Caco-2 (cell line): ENCODE measurements at places on chromosomes 7 and 10. TPM values are rescaled to one million over a fixed set of nuclear protein-coding genes. Genes with fewer than 3 reads are reported as not detected.
A peak's percentile ranks its signal among the peaks of the same experiment; 100 is the strongest.

DNA sequence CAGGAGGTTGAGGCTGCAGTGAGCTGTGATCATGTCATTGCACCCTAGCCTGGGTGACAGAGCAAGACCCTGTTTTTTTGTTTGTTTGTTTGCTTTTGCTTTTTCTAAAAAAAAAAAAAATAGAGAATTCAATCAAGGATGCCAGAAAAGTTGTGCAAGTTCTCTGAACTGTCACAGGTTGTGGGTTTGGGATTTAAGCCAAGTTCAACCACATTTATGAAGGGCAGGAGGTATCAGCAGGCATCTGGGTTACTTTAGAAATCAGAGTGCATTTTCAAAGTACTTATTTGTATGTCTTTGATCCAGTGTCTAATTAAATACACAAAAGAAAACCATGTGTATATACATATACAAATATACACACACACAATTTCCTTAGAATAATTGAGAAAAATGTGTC is 151.2 kb upstream of the MINDY3 start:
- no peak overlapping the region for H3K4me3 ChIP-seq
- H3K4me1 ChIP-seq = no peaks in the 10 kb centered on the region
- H3K27ac ChIP-seq = no peak overlapping the region
- H3K36me3 ChIP-seq = no peaks in the 10 kb centered on the region

DNA sequence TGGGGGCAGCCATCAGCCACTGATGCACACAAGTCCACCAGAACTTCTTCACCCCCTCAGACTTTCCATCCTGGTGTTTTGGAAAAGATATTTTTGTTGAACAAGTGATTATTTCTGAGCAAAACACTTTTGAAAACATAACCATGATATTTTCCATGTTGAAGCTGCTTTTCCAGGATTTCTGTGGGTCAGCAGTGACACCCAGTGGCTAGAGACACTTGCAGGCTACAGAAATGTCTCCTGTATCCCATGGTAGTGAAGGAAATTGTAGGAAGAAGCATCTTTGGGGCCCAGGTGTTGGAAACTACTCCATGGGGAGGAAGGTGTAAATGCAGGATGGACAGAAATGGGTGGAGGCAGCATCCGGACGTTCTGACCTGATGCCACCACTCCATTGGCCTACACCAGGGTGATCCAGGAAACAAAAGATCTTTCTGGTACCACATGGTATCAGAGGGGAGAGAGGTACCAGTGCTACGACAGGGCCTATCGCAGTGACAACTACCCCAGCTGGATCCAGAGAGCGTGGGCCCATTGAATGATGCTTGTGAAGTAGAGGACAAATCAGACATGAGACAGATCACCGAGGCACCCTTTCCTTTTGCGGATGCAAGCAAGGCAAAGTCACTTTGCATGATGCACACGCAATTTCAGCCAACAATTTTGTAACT is 111.7 kb upstream of the COBL start:
- no peaks in the 10 kb centered on the region for H3K4me1 ChIP-seq
- no peaks in the 10 kb centered on the region for H3K36me3 ChIP-seq
- no peak overlapping the region for H3K27ac ChIP-seq
- no peak overlapping the region for H3K4me3 ChIP-seq
- no peaks in the 10 kb centered on the region; the same call in 1 of the 2 replicates for H3K27me3 ChIP-seq

DNA sequence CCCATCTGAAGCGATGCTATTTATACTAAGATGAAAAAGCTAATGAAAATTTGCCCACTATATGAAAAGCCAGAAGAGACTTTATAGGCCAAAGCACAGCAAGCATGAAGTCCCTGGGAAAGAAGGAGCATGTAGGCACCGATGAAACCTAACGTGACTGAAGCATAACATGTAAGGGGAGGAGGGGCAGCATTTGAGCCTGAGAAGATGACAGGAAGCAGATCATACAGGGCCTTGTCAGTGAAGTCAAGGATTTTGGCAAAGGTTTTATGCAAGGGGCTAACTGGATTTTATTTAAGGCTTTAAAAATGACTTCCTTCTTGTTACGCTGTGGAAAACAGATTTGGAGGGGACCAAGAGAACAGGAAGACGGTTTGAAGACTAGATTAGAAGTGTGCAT is 744.0 kb downstream of the PHTF2 start:
- no peak for DNase-seq

DNA sequence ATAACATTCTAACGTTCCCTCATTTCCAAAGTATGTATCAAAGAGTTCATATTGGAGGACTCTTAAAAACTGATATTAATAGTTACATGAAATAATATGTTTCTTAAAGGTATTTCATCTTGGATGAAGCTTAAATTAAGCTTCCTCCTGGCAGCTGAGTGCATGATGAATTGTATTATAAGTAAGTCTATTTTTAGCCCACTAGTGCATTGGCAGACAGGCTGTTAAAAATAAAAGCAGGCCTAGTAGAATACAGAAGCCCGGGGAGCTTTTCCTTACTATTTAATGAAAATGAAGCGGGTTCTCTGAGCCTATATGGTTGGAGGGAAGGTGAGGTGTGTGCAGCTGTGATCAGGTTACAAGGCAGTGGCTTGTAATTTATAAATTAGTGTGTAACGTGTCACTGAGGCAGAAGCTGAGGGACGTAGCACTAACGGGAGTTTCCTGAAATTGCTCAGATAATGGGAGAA is 130.7 kb upstream of the KMT2E start:
- H3K27ac ChIP-seq = no peak overlapping the region
- no peak overlapping the region for H3K4me3 ChIP-seq
- H3K36me3 ChIP-seq = no peaks in the 10 kb centered on the region

- no peak overlapping the region for H3K4me3 ChIP-seq
- no peaks in the 10 kb centered on the region for H3K4me1 ChIP-seq
- H3K36me3 ChIP-seq = no peaks in the 10 kb centered on the region
- H3K27me3 ChIP-seq = no peaks in the 10 kb centered on the region
Measured at GRCh38 chr7:120792091-120792860, 65.7 kb downstream of the TSPAN12 start.

GRCh38 chr10:83522881-83523386 is 616.4 kb upstream of the GHITM start:
- no peak overlapping the region for H3K4me3 ChIP-seq
- no peaks in the 10 kb centered on the region for H3K36me3 ChIP-seq
- DNase-seq = no peak
- H3K4me1 ChIP-seq = no peaks in the 10 kb centered on the region

- peaks cover 61% of the 10 kb centered on the region for H3K4me1 ChIP-seq
- H3K27me3 ChIP-seq = no peaks in the 10 kb centered on the region
- H3K27ac ChIP-seq = peak overlapping the region; percentile 86
- no peak overlapping the region for H3K4me3 ChIP-seq
- no peaks in the 10 kb centered on the region for H3K36me3 ChIP-seq
Measured at GRCh38 chr10:52353960-52354394, 39.9 kb downstream of the DKK1 start.

DNA sequence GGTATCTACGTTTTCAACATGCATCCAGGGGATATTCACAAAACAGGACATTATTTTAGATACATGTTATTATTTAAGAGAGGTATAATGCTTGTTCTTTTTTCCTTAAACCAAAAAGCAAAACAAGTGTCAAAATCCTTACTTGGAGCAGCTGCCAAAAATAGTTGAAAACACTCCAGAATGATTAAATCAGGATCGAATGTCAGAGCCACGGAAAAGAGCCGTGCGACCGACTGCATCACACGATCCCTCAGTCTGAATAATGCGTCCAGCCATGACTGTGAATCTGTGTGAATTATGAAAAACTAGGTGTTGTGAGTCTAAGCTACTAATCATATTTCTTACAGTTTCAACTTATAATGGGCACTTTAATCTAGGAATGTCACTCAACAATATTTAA is 126.0 kb downstream of the PARD3 start:
- H3K36me3 ChIP-seq = no peaks in the 10 kb centered on the region
- no peaks in the 10 kb centered on the region for H3K4me1 ChIP-seq
- DNase-seq = no peak
- H3K27ac ChIP-seq = no peak overlapping the region
- no peaks in the 10 kb centered on the region for H3K27me3 ChIP-seq

GRCh38 chr10:104077247-104077646 is 8.4 kb downstream of the COL17A1 start:
- no peak overlapping the region for H3K27ac ChIP-seq
- no peak for DNase-seq
- no peaks in the 10 kb centered on the region for H3K36me3 ChIP-seq
- H3K27me3 ChIP-seq = no peaks in the 10 kb centered on the region
- H3K4me3 ChIP-seq = no peak overlapping the region

DNA sequence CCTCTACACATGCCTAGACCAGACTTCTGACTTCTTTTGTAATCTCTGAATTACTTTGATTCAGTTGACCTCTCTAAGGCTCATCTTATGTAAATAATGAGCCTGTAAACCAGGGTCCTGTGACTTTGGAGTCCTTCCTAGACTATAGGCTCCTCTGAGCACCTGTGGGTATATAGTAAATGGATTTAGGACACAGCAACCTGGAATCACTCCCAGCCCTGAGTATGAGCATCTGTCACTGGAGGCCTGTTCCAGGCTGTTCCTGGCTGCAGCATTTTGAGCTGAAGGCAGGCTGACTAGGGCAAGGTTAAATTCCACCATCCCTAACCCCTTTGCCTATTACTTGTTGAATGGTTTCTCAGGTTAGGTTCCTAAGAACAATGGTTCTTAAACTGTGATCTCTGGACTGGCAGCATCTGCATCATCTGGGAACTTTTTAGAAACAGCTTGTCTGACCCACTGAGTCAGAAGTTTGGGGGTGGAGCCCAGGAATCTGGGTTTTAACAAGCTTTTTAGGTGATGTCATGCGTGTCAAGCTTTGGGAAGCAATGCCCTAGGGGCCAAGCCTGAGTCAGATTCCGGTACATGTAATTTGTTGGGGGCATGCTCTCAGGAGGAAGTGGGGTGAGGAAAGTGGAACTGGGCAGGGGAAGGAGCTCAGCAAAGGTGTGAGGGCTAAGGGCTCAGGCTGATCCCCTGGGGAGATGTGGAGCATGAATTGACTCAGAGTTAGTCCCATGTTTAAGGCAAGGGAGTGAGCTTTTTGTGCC is 28.2 kb downstream of the MINDY4 start:
- no peaks in the 10 kb centered on the region for H3K27me3 ChIP-seq
- DNase-seq = no peak
- H3K4me3 ChIP-seq = no peak overlapping the region
- no peaks in the 10 kb centered on the region for H3K36me3 ChIP-seq
- peaks cover 45% of the 10 kb centered on the region for H3K4me1 ChIP-seq

- peaks cover 7% of the 10 kb centered on the region for H3K36me3 ChIP-seq
- no peak overlapping the region for H3K4me3 ChIP-seq
- H3K4me1 ChIP-seq = no peaks in the 10 kb centered on the region
- DNase-seq = no peak
- no peaks in the 10 kb centered on the region for H3K27me3 ChIP-seq
- H3K27ac ChIP-seq = no peak overlapping the region
Measured at GRCh38 chr7:5295039-5296014, 12.6 kb downstream of the SLC29A4 start.

DNA sequence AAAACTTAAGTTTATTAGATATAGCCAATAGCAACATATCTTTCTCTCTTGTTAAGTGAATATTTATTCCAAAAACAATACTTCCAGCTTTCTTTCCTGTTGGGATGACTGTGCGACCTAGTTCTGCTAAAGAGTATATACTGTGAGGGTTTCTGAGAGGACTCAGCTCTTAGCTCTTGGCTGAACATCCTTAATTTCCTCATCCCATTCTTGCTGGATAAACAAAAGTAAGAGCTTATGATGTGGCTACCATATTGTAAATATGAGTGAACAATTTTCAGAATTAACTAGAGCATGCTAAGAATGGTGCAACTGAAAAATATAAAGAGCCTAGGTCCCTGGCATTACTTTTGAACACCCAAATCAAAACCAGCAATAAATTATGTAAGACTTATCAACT is 279.5 kb upstream of the GNAI1 start:
- DNase-seq = no peak
- no peaks in the 10 kb centered on the region for H3K4me1 ChIP-seq
- no peak overlapping the region for H3K27ac ChIP-seq
- no peaks in the 10 kb centered on the region for H3K36me3 ChIP-seq
- H3K4me3 ChIP-seq = no peak overlapping the region

GRCh38 chr7:135001390-135002165 is 15.3 kb downstream of the AGBL3 start:
- DNase-seq = no peak
- H3K36me3 ChIP-seq = no peaks in the 10 kb centered on the region
- H3K4me1 ChIP-seq = peaks cover 12% of the 10 kb centered on the region
- no peaks in the 10 kb centered on the region for H3K27me3 ChIP-seq
- no peak overlapping the region for H3K4me3 ChIP-seq

DNA sequence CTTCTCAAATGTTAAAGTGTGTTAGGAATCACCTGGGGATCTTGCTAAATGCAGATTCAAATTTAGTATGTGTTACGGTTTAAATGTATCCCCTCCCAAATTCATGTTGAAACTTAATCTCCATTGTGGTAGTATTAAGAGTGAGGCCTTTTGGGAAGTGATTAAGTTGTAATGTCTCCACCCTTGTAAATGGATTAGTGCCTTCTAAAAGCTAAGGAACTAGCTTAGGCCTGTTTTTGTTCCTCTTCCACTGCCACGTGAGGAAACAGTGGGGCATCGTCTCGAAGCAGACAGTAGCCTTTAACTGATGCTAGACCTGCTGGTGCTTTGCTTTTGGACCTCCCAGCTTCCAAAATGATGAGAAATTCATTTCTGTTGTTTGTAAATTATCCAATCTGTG is 52.3 kb upstream of the SEMA3D start:
- H3K4me3 ChIP-seq = no peak overlapping the region
- no peak overlapping the region for H3K27ac ChIP-seq
- H3K27me3 ChIP-seq = no peaks in the 10 kb centered on the region
- no peak for DNase-seq

- no peak for DNase-seq
- H3K4me3 ChIP-seq = no peak overlapping the region
- H3K4me1 ChIP-seq = peaks cover 61% of the 10 kb centered on the region
- H3K27me3 ChIP-seq = no peaks in the 10 kb centered on the region
Measured at GRCh38 chr10:110414548-110415309, 83.0 kb upstream of the DUSP5 start.

DNA sequence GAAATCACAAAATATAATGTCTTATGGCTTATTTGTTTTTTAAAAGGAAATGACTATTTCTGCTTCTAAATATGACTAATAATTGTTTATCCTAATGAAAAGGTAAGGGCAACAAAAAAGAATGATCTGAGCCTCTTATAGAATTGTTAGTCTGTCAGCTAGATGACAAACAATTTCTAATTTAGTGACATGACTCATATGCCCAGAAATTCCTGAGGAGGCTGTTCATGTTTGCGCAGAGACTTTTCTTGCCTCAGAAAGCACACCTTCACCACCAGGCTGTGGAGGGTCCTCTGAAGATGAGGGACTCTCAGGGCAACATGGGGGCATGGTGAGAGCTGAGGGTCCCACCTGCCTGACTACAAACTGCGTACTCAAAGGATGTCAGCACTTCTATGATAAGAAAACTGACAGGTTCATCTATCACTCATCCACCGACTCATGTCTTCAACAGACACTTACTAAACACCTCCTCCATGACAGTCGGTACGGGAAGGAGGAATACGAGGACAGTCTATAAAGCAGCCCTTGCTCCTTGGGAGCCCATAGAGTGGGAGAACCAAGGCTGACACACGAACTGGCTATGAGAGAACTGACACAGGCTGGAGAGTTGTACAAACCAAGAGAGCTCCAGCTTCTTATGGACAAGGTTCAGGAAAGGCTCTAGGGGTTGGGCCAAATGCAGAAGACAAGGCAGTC is 102.0 kb downstream of the PKD1L1 start:
- H3K27me3 ChIP-seq = no peaks in the 10 kb centered on the region
- no peak for DNase-seq
- peaks cover 5% of the 10 kb centered on the region for H3K4me1 ChIP-seq
- H3K4me3 ChIP-seq = no peak overlapping the region

Gene ATG9B
- 4.3 and 4.8 TPM in 2 replicates for total RNA-seq

Gene GIMAP7
- total RNA-seq = not detected in 2 replicates

Gene CLRN3
- 0.93 and 1.1 TPM in 2 replicates for total RNA-seq

Gene CYP3A4
- not detected in 2 replicates for total RNA-seq

Gene BICC1
- total RNA-seq = 118 and 122 TPM in 2 replicates

Gene SPDYE9
- total RNA-seq = not detected in 2 replicates
